CD4-positive, alpha-beta T cell treated with Interleukin-4 for 1 hour (primary cell): ENCODE measurements at places on chromosomes 5 and 9.

DNA sequence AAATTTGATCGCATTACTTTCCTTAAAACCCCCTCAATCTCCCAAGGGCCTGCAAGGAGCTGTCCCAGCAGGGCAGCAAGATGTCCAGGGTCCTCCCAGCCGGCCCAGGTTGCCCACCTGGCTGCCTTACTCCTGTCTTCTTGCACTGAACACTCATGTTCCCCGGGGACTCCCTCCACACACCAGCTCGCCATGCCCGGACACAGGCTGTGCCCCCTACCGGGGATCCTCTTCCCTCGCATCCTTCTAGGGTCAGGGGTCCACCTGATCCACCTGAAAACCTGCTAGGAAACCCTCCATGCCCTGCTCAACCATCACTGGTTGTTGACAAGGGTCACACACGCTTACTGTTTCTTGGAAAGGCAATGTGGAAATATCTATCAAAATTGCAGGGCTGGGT, 172.0 kb upstream of the MSX2 start:
- DNase-seq: no peak

GRCh38 chr9:24416136-24416535, 129.6 kb downstream of the IZUMO3 start:
- no peak for DNase-seq

DNA sequence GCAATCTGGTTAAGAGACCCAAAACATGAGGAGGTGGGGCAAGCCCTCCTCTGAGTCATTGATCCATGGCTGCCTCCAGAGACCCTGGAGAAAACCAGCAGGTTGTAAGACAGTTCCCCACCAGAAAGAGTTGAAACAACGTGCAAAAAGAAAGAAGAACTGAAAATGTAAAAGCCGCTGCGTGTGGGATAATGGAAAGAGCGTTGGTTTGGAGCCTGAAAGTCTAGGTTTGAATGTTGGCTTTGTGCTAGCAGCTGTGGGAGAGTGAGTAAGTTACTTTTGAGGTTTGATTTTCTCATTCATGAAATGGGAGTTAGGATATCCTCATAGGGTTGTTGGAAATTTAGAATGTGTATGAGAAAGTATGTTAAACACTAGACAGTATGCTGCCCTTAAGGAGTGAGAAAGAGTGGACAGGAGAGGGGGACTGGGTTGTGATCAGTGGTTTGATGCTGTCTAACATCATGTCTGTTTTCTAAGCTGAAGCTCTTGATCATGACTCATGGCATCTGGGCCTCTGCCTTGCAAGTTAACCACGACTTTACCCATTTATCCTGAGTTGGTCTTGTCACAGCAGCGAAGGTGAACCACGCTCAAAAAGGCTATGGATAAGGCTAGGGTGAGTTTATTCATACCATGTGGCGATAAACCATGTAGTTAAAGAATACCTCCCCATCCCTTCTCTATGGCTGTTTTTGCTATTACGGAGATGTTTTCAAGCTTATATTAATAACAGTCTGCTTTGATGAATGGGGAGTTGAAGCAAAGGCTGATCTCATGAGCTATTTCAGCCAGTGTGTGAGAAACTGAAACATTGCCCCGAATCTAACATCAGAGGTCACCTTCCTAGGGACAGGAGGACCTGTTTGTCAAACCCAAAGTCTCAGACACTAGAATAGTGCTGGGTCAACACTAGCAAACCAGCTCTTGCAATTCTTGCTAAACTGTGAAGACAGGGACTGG, 41.3 kb downstream of the ZNF366 start:
- DNase-seq: no peak

DNA sequence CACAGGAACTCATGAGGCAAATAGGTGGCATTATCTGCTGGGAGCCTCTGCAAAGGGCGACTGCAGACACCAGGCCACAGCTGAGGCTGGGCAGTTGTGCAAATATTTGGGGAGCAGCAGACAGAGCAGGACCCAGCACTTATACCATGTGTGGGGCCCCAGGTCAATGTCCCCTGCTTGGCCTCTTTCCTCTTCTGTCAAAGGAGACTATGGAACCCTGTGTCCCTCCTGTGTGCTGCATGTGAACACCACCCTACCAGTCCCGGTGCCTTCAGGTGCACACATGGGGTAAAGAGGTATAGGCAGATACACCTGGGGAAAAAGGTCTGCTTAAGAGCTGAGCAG, 50.8 kb downstream of the ROR2 start:
- DNase-seq: no peak

- no peak for DNase-seq
These were observed 62.7 kb upstream of the SLC28A3 start for GRCh38 chr9:84403288-84403687.
